Ecto neural progenitor cell (in vitro differentiated cells): ENCODE measurements at places on chromosomes 3 and 15.

GRCh38 chr15:89928421-89928820 is 15.7 kb upstream of the ARPIN start:
- DNase-seq: no peak

- no peak for DNase-seq
Observed at GRCh38 chr3:110521019-110521418, 550.6 kb upstream of the NECTIN3 start.

DNA sequence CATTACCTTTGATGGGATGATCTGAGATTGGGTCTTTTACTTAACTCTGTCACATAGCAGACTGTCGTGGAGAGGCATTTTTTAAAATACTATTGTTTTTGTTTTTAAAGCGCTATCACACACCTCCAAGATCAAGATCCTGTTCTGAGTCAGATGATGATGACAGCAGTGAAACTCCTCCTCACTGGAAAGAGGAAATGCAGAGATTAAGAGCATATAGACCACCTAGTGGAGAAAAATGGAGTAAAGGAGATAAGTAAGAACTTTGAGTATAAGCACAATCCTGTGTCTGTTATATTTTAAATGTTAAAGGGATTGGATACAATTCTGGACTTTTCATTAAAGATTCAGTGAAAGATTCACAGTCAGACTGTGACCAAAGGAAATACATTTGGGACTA is 18.4 kb upstream of the ZBTB47 start:
- no peak for DNase-seq

DNA sequence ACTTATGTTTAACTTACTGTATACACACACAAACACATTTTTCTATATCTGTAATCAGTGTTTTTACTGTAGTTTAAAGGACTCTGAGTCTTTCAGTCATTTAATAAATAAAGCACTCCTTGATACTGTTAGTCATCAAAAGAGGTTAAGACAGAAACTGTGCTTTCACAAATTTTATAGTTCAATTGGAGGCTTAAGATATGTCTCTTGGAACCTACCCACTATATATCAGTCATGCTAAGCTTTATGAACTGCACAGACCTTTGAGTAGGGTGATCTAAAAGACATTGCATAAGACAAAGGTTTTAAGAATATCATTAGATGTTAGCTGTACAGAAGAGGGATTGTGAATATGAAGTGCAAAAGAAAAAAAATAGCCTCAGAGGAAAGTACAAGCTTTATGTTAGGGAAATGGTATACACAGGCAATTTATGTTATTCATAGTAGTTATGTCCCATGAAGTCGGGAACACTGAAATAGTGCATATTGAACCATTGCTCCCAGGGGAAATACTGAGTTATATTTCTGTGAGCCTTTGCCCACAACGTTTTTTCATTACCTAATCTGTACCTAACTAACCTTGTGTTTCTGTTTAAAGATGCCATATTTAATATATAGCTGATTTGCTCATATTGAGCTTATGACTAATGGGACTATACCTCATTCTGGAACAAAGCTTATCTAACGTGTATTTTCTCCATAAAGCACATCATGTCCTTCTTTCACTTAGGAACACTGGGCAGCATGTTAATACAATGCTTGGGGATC is 19.7 kb downstream of the CHMP2B start:
- DNase-seq: no peak

- DNase-seq: no peak
Observed at GRCh38 chr3:39751286-39751685, 58.1 kb upstream of the MYRIP start.

DNA sequence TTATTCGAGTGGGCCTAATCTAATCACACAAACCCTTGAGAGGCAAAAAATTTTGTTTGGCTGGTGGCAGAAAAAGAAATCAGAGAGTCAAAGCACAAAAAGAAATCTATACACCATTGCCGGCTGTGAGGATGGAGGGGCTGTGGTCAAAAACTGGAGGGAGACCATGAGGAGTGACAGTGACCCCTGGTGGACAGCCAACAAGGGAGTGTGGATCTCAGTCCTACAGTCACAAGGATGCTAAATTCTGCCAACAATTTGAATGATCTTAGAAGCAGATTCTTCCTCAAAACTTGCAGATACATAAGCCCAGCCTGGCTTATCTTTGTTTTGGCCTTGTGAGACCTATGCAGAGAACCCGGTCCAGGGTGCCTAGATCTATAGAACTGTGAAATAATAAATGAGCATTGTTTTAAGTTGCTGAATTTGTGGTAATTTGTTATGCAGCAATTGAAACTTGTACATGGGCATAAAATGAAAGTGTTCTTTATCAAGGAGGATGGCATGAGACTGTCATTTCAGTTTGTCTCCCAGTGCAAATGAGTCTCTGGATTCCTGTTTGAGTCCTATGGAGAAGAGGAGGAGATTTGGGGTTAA is 103.0 kb upstream of the ARHGEF26 start:
- peak; percentile 62 for DNase-seq

DNA sequence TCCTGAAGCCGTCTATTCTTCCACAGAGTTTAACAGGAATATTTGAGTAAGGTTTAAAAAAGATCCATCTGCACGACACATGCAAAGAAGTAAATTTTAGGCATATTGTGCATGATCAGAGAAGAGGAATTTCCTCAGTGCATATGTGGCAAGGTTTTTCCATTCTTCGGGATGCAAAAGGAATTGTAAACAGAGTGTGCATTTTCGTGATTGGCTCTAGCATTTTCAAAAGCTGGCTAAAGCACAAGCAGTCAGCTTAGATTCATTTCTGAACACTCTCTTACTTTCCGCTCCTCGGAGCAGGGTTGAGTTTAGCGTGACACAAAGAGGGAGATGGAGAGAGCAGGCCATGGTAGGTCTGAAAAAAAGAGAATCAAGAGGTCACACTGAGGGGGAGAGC is 128.2 kb downstream of the ADAMTS9 start:
- DNase-seq: no peak

DNA sequence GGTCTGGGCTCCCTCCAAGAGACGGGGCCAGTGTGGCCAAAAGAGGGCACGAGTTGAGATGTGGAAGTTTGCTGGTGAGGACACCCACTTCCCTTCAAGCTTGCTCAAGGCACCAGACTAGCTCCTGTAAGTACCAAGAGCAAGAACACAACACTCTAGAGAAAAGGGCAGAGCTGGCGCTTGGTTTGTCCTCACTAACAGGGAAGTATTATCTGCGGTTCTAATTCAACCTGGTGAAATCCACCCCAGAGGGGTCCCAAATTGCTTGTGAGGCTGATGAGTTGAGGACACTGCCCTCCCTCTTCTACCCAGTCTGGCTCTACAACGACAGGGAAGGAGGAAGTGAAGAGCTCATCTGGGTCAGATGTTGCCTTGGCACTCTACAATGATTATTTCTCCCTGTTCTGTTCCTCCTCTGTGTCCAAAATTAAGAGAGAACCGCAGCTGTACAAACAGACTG is 16.9 kb upstream of the FSIP1 start:
- DNase-seq: no peak

- DNase-seq: no peak
Observed at GRCh38 chr3:59518283-59519055, 468.6 kb upstream of the CFAP20DC start.

GRCh38 chr3:70518356-70518755 is 205.9 kb upstream of the MDFIC2 start:
- DNase-seq: no peak

- DNase-seq: no peak
Observed at GRCh38 chr3:134485075-134485717, 589 bp downstream of the ANAPC13 start.

GRCh38 chr15:26156051-26156450 is 292.9 kb upstream of the ATP10A start:
- no peak for DNase-seq
